ENCODE measurements at places on chromosomes 2 and 18. TPM values are rescaled to one million over a fixed set of nuclear protein-coding genes. Genes with fewer than 3 reads are reported as not detected.

- no peak for DNase-seq
Observed at GRCh38 chr2:99651930-99652670, 162.3 kb upstream of the REV1 start.

GRCh38 chr2:35281702-35282101 is 1073.9 kb upstream of the CRIM1 start:
- DNase-seq: no peak

GRCh38 chr18:57780706-57781347 is 22.3 kb downstream of the ATP8B1 start:
- no peak for DNase-seq

Gene MOGAT1
- not detected for total RNA-seq

Gene ALK
- 0.39 TPM for total RNA-seq

Gene NETO1
- 0.63 TPM for total RNA-seq
